Stimulated activated CD4-positive, alpha-beta T cell treated with anti-CD3 and anti-CD28 coated beads, Interleukin-12 subunit alpha, Interleukin-12 subunit beta, amount 100 ng/mL, for 4 hours (primary cell): ENCODE measurements at places on chromosomes 4 and X.

- DNase-seq: no peak
These were observed 7.2 kb downstream of the ZFP42 start for GRCh38 chr4:188002751-188003150.

GRCh38 chrX:139967300-139967699 lies 2.0 kb upstream of the CXorf66 start:
- no peak for DNase-seq

DNA sequence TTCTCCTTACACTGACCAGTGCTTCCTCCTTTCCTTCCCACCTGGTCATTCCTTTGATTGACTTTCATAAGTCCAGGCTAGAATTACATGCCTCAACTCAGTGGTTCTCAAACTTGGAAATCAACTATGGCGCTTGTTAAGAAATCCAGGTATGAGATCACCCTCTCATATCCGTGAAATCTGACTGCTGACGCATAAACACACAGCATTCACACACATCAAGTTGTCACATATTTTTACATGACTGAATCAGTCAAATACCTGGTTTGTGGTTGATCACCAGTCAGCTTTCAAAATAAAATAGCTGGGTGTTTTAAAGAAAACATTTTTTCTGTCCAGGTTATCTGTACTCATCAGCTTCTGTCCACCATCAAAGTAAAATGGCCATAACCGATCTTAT lies 433.5 kb downstream of the AFF2 start:
- no peak for DNase-seq

- DNase-seq: no peak
These were observed 26.1 kb upstream of the EREG start for GRCh38 chr4:74338792-74339333.

DNA sequence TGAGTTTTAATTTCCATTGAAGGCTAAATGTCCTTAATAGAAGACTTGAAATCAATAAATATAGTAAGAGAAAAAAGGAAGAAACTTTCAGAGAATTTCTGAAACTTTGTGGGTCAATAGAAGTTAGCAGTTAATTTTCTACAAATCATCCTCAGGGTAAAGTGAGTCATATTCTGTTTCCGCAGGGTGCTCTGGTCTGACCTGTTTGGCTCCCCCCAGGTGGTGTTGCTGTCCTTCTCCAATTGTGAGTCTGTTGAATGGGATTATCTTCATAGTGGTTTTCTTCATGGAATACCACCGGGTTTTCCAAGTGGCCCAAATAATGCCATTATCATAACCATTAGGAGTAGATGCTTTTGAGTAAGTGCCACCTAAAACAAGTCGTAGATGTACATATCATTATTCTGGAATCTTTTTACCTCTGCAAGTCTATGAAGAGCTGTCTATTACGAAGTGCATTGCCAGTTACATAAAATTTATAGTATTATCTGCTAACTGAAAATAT lies 7.7 kb downstream of the FGG start:
- DNase-seq: no peak

- no peak for DNase-seq
These were observed 227.8 kb downstream of the NAF1 start for GRCh38 chr4:162938738-162939485.

DNA sequence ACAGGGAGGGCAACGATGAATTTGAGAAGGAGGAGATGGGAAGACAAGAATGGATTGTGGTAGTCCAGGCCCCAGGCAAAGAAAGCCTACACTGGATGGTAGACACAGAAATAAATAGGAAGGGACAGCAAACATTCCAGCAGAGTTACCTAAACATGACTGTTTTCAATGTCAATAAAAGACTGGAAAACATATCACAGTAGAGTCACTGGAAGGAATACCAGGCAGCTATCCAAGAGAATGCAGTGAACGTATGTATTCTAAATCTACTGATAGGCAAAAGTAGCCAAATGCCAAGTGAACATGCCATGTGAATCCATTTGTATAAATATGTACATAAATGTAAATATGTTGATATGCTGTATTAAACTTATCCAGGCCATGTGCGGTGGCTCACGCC lies 183.0 kb downstream of the PALLD start:
- no peak for DNase-seq

DNA sequence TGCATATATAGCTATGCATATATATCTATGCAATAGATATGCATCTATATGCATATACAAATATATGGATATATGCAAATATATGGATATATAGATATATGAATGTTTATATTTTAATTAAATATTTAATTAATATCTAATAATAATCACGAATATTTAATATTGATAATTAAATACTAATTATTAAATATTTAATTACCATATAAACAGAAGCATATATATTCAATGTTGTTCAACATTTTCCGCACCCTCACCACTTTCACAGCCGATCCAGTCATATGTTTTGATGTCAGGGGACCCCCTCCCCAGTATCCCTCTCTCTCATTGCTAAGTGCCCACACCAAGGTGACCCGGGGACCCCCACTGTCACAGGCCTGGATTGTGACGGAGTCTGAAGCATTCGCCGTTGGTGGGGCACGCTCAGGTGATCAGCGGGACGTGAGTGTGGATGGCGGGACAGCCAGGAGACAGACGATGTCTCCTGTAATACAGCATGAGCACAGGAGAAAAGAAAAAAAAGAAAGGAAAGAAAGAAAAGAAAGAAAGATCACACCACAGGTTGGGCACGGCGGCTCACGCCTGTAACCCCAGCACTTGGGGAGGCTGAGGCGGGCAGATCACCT lies 199.7 kb downstream of the CRLF2 start:
- no peak for DNase-seq

DNA sequence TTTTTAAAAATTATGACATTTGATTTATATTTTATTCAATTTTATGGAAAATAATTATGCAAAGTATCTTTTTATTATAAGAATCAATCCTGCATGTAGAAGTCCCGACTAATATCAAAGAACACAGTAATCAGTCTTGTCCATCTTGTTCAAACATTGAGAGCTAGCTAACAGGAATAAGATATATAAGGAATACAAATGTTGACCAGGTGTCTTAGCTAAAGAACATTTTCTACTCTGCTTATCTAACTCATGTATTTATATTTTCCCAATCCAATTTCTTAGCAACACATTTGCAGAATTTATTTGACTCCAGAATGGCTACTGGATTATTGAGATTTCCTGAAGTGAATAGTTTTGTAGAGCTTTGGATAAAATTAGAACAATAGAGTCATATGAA lies 61.5 kb upstream of the NR3C2 start:
- DNase-seq: no peak

DNA sequence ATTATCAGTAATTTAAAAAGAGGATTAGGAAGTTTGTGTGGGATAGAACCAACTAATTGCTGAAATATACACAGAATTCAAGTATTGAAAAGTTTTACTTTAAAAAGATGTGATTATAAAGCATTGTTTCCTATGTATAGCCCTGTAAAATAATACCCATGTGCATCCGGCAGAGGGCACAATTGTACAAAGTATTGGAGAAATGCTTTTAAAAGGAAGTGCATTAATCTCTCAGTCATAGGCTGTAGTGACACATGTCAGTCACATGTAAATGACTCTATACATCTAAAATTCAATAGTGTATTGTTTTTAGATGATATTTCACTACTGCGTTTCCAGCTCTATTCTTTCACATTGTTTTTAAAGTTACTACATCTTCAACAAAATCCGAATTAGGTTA lies 9.7 kb upstream of the GEMIN8 start:
- DNase-seq: peak; percentile 30

GRCh38 chr4:113962016-113962347 lies 17.5 kb downstream of the ARSJ start:
- no peak for DNase-seq

DNA sequence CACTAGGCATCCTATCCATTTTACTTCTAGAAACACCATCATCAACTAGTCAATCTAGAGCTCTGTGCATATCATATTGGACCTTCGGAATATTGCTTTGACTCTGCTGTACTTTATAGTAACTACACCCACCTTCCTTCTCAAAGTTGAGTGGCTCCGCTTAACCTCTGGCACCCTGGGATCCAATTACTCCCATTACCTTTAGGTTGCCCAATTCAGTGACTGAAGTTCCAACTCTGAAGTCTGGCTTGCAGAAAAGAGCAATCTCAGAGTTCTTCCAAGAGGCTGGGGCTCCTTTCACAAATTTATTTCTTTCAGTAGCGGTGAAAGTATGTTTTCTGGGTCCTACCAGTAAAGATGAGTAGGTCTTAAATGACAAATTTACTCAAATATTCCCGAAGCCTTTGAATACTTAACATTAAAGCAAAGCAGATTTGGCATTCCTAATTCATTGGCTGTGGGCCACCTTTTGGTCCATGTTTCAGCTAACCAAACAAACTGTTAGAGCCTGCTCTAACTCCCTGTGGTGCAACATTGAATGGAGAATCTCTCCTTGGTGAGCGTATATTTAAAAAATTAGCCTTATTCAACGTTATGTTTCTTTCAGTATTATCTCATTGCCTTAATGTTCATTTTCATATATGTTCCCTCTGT lies 1215.8 kb downstream of the RAPGEF2 start:
- no peak for DNase-seq

DNA sequence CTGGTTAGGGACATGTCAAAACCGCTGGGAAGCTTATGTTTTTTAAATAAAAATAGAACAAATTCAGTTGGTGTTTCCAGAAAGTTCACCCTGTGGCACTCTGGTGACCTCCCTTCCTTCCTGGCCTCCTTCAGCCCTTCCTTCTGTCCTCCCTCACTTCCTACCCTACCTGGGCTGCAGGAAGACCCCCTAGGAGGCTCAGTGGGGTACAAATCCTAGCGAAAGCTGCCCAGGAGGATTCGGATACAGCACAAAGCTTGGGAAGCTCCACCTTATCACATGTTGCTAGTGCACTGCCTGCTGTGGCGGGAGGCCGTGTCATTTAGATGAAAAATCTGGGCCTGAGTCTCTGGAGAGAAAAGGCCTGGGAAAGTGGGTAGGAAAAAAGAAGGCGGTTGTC lies 60.5 kb downstream of the FHDC1 start:
- no peak for DNase-seq

DNA sequence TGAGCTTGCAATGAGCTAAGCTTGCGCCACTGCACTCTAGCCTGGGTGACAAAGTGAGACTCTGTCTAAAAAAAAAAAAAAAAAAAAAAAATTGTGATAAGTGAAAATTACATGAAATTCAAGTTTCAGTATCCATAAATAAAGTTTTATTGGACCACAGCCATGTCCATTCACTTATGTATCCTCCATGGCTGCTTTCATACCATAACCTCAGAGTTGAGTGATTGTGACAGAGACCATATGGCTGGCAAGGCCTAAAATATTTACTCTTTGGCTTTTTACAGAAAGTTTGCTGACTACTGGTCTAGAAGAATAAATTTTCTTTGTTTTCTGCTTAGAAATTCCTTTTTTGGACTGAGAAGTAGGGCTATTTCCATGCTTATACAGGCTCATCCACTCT lies 11.8 kb upstream of the SHISA3 start:
- DNase-seq: no peak

- no peak for DNase-seq
These were observed 3.7 kb upstream of the APLN start for GRCh38 chrX:129658429-129658828.

GRCh38 chrX:13599491-13599890 lies 30.1 kb downstream of the EGFL6 start:
- DNase-seq: no peak

GRCh38 chr4:152368001-152368400 lies 167.9 kb downstream of the FBXW7 start:
- no peak for DNase-seq

GRCh38 chr4:115514675-115515074 lies 401.3 kb upstream of the NDST4 start:
- DNase-seq: no peak

DNA sequence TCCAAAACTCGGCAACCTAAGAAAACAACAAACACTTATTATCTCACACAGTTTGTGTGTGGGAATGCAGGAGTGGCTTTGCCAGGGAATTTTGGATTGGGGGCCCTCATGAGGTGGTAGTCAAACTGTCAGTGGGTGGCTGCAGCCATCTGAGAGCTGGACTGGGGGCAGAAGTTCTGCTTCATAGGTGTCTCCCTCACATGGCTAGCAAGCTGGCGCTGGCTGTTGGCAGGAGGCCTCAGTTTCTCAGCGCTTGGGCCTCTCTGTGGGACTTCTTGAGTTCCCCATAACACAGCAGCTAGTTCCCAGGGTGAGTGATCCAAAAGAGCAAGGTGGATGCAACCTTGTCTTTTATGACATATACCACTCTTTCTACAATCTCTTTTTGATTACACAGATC lies 26.0 kb upstream of the RASL11B start:
- no peak for DNase-seq

DNA sequence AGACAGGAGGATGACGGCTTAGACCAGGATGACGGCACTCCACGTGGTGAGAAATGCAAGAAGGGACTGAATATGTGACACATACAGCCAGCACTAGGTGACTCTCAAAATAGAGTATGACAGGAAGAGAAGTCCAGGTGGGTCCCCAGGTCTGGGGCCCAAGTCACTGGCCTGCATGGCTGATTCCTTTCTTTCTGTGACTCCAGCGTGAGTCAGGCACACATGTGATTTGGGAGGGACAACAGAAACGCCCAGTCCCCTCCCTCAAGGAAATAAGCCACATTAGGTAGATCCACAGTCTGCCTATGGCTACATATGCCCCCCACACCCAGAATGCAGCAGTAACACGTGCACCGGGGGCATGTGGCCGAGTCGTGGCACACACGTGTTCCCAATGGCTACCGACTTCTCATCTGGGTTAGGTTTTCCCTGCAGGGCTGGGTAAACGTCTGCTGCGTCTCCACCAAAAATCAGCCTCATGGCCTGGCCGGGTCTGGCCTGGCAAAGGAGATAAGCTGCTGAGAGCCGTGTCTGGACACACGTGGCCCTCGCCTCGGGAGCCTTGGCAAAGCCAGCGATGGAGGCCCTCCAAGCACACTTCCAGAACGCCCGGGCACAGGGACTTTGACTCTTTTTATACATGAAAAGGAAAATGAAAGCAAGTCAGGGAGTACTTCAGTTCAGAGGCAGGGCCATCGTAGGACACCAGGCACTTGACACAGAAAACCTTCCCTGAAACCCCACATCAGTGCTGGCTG lies 19.3 kb downstream of the SEL1L3 start:
- no peak for DNase-seq

DNA sequence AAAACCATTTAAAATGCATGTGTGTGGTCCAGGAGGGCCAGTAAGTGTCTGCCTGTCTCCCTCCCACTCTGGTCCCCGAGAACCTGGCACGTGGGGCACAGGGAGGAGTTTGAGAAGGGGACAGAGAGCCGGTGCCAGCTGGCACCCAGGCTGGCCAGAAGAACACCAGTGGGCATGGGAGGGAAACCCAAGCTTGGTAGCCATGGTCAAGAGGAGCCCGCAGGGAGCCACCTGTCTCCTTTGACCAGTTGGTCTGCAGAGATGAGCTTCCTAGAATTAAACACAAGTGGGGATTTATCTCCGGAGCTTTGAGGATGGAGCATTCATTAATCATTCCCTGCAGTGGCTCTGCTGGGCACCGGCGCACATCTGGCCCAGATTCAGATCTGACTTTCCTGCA lies 41.6 kb downstream of the HMX1 start:
- no peak for DNase-seq

GRCh38 chr4:14315129-14315528 lies 687.2 kb upstream of the CPEB2 start:
- no peak for DNase-seq

GRCh38 chr4:82430964-82431745 lies 765 bp downstream of the ENOPH1 start:
- DNase-seq: peak; percentile 23

GRCh38 chrX:45719751-45720501 lies 519.2 kb upstream of the DIPK2B start:
- no peak for DNase-seq

- no peak for DNase-seq
These were observed 35.3 kb upstream of the TENM3 start for GRCh38 chr4:182207830-182208396.
